Mesothelial cell of epicardium (in vitro differentiated cells): ENCODE measurements at places on chromosomes 16 and 17. TPM values are rescaled to one million over a fixed set of nuclear protein-coding genes. Genes with fewer than 3 reads are reported as not detected.

GRCh38 chr17:36880268-36880905 is 56.9 kb upstream of the LHX1 start:
- DNase-seq = no peak

DNA sequence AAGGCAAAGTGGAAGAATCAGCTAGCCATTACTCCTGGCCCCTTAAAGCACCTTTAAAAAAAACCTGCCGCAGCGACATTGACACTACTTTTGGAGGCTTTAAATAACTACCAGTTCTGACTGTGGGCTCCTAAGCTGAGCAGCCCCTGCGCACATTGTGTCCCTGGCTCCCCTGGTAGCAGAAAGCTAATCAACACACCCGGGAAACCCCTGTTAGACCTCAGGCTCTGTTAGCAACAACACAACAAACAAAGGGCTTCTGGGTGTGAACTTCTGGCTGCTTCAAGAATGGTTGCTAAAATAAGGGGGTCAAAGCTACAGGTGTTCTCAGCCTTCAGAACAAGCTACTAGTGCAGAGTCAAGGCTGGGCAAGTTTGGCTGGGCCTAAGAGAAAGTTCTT is 83.6 kb downstream of the TMEM100 start:
- no peak for DNase-seq

- DNase-seq = no peak
Observed at GRCh38 chr16:11973070-11973469, 3.5 kb upstream of the SNX29 start.

- DNase-seq = no peak
Observed at GRCh38 chr17:44247440-44247841, 20.5 kb downstream of the SLC4A1 start.

Gene TNFRSF17
- total RNA-seq = not detected in 3 replicates

Gene ZPBP2
- total RNA-seq = not detected in 3 replicates

Gene FTO
- total RNA-seq = 94.0 to 103 TPM (median 97.6 TPM) in 3 replicates

- no peak for DNase-seq
Observed at GRCh38 chr17:39235555-39236449, 10.1 kb upstream of the STAC2 start.

GRCh38 chr17:7295230-7296180 is 1.1 kb upstream of the YBX2 start:
- no peak for DNase-seq

GRCh38 chr17:62652251-62653001 is 25.0 kb downstream of the MRC2 start:
- DNase-seq = no peak

- no peak for DNase-seq
Observed at GRCh38 chr16:450385-450784, 24.9 kb downstream of the RAB11FIP3 start.

DNA sequence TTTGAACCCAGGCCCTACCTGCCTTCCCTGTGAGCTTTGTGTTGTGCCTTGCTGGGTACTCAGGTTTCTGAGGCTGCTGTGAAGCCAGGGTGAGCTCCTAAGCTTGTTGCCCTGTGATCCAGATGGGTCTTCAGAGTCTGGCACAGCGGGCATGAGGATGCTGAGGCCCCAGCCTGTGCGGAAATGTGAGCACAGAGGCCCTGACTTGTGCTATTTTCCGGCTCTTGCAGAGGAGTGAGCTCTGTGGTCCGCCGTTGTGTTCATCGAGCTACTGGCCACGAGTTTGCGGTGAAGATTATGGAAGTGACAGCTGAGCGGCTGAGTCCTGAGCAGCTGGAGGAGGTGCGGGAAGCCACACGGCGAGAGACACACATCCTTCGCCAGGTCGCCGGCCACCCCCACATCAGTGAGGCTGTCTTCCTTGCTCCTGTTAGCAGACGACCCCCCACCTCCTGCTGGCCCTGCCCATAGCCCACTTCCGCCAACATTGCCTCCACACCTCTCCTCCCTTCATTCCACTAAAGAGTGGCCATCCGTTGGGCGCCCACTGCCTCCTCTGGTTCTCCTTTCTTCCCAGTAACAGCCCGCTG is 2.7 kb downstream of the PHKG2 start:
- no peak for DNase-seq

Gene CX3CL1
- 2.3 to 3.1 TPM (median 2.5 TPM) in 3 replicates for total RNA-seq

Gene LHX1
- total RNA-seq = not detected in 3 replicates

DNA sequence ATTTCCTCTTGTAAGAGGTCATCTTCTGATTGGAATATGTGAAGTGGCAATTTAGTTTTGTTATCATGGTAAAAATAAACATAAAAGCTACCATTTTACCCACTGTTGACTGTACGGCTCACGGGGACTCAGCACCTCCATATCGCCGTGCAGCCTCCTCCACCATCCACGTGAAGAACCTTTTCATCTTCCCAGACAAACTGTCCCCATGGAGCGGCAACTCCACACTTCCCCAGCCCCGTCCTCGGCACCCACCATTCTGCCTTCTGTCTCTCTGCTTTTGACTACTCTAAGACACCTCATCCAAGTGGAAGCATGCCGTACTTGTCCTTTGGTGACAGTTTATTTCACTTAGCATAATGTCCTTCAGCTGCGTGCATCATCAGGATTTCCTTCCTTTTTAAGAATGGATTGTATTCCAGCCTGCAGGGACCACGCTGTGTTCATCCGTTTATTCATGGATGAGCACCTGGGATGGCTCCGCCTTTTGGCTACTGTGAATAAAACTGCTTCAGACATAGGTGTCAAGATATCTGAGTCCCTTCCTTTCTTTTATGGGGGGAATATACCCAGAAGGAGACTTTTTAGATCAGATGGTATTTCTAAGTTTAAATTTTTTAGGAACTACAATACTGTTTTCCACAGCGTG is 14.3 kb downstream of the FBXO31 start:
- DNase-seq = no peak
